Activated naive CD4-positive, alpha-beta T cell treated with anti-CD3 and anti-CD28 coated beads for 36 hours (primary cell): ENCODE measurements at places on chromosomes 6 and 20.

GRCh38 chr6:30998785-30999184, 11.5 kb upstream of the MUC22 start:
- H3K4me1 ChIP-seq, result peaks cover 9% of the 10 kb centered on the region
- H3K27ac ChIP-seq, result no peak overlapping the region
- no peak for DNase-seq
- no peaks in the 10 kb centered on the region for H3K27me3 ChIP-seq
- no peak overlapping the region for H3K4me3 ChIP-seq

DNA sequence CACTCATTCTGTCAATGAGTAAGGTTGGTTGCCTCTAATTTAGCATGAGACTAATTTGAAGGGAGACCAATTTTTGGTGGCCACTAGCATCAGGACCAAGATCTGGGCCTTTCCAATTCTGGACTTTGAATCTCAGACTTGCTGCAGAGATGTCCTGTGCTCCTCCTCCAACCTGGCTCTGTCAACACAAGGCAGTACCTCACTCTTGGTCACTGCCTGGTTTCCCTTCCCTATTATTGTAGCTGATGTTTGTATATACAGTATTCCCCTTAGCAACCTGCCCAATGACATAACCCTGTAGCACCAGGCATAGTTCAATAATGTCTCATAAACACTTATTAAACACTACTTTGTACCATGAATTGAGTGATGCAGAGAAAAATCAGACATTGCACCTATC, 50.4 kb downstream of the UNC5CL start:
- H3K27ac ChIP-seq, result no peak overlapping the region
- H3K4me3 ChIP-seq, result no peak overlapping the region
- no peaks in the 10 kb centered on the region for H3K36me3 ChIP-seq
- peaks cover 7% of the 10 kb centered on the region for H3K27me3 ChIP-seq
- DNase-seq, result no peak
- H3K4me1 ChIP-seq, result no peaks in the 10 kb centered on the region

DNA sequence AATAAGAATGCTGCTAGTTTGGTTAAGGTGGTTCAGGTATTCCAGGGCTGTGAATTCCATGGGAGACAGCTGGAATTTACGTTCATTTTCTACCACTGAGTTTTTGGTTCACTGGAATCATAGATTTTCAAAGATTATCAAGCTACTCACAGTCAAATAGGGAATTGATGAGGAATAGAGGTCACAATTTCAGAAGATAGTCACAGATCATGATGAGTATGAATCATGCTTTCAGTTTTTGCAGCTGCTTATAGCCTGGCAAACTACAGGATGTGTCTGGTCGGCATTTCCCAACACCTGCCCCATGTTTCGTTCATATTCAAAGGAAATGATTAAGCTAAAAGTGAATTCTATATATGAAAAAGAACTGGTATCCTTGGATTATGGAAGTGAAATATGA, 58.7 kb downstream of the BCKDHB start:
- no peaks in the 10 kb centered on the region for H3K27me3 ChIP-seq
- no peaks in the 10 kb centered on the region for H3K4me1 ChIP-seq
- H3K4me3 ChIP-seq, result no peak overlapping the region
- H3K27ac ChIP-seq, result peak overlapping the region; percentile 72

DNA sequence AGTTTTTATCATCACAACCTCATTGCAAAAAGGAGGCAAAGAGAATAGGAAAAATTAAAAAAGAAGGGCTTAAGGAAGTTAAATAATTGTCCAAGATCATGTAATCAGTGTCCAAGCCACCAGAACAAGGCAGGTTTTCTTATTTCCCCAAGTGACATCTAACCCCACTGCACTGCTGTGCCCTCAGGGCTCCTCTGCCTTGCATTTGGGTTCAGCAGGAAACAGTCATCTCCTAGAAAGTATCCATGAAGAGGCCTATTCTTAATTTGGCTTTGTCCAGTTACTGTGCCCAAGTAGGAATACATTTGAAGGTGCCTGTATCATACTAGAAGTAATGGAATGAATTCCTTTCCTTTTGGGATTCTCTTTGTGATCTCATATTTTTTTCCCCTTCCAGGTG, 10.5 kb downstream of the TMEM14A start:
- no peak overlapping the region for H3K27ac ChIP-seq
- peaks cover 8% of the 10 kb centered on the region for H3K36me3 ChIP-seq
- no peak overlapping the region for H3K4me3 ChIP-seq
- no peaks in the 10 kb centered on the region for H3K4me1 ChIP-seq
- no peak for DNase-seq

- no peak overlapping the region for H3K4me3 ChIP-seq
- H3K4me1 ChIP-seq, result no peaks in the 10 kb centered on the region
- H3K27me3 ChIP-seq, result peaks cover 2% of the 10 kb centered on the region
- no peaks in the 10 kb centered on the region for H3K36me3 ChIP-seq
- H3K27ac ChIP-seq, result no peak overlapping the region
These were observed 321.3 kb upstream of the SPTLC3 start for GRCh38 chr20:12687476-12687875.

DNA sequence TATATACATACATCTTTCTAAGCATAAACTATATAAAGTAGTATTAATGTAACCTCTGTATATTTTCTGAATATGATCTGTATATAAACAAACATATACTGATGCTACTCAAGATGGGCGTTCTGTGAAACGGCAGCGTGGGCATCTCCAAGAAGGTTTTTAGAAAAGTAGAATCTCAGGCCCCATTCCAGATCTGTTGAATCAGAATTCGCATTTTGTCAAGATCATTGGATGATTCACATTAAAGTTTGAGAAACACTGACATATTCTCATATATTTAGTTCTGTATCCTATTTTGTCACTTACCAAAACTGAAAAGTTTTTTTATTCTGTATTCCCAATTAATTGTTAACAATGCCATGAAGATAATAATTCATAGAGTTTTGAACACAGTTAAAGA, 5.5 kb downstream of the C6orf141 start:
- H3K36me3 ChIP-seq, result no peaks in the 10 kb centered on the region
- peaks cover 9% of the 10 kb centered on the region for H3K27me3 ChIP-seq
- no peak for DNase-seq
- no peak overlapping the region for H3K4me3 ChIP-seq

GRCh38 chr6:154169193-154169847, 130.3 kb downstream of the OPRM1 start:
- no peaks in the 10 kb centered on the region for H3K27me3 ChIP-seq
- no peak overlapping the region for H3K4me3 ChIP-seq
- H3K36me3 ChIP-seq, result peaks cover 46% of the 10 kb centered on the region
- no peak overlapping the region for H3K27ac ChIP-seq
- DNase-seq, result peak; percentile 46

GRCh38 chr6:128368213-128368944, 152.0 kb downstream of the PTPRK start:
- no peak overlapping the region for H3K4me3 ChIP-seq
- no peak for DNase-seq
- no peaks in the 10 kb centered on the region for H3K36me3 ChIP-seq
- H3K4me1 ChIP-seq, result peaks cover 3% of the 10 kb centered on the region
- H3K27me3 ChIP-seq, result no peaks in the 10 kb centered on the region
- no peak overlapping the region for H3K27ac ChIP-seq

DNA sequence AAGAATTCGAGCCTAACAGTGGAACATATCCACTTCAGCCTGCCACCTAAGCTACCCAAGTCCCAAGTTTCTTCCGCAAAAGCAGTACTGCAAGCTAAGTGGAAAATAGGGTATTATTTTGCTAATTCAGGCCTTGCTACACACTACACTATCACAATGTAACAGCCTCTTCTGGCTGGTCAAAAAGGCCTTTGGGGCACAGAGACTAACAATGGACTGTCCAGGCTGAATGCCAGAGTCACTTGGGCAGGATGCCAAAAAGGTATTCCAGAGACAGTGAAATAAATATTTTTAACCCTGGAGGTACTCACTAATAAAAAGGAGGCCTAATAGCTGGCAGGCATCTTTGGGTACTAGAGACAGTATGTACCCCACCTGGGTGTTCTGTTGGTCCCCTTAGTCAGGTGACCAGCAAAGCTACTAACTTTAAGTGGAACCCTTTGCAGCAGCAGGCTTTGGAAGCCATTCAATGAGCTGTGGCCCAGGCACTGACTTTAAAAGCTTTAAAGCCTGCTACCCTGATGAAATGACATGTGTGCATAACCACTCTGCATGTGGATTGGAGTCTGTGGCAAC, 692.1 kb downstream of the HTR1B start:
- no peaks in the 10 kb centered on the region for H3K27me3 ChIP-seq
- H3K4me1 ChIP-seq, result no peaks in the 10 kb centered on the region
- no peaks in the 10 kb centered on the region for H3K36me3 ChIP-seq
- DNase-seq, result no peak
- H3K4me3 ChIP-seq, result no peak overlapping the region

GRCh38 chr6:148239801-148240460, 102.7 kb upstream of the SASH1 start:
- DNase-seq, result no peak
- no peaks in the 10 kb centered on the region for H3K36me3 ChIP-seq
- no peak overlapping the region for H3K4me3 ChIP-seq
- H3K4me1 ChIP-seq, result no peaks in the 10 kb centered on the region
